ENCODE measurements at places on chromosomes 4 and X.
A peak's percentile ranks its signal among the peaks of the same experiment; 100 is the strongest.

GRCh38 chr4:111449657-111450056 lies 695.6 kb upstream of the FAM241A start:
- no peak for DNase-seq

DNA sequence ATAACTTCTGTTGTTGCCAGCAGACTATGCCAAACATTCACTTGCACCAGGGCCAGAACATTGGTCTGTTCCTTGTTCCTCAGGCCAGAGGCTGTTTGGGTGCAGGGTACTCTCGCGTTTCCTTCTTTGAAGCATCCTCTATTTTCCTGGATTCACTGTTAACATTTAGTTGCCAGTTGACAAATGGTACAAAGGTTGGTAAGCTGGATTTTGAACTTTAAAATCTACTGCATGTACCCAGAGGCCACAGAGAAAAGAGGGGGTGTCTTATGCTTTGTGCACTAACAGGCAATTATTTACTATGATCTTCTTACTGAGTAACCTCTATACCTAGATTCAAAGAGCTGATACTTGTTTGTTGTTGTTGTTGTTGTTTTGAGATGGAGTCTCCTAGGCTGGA lies 12.8 kb upstream of the SAT1 start:
- no peak for DNase-seq

GRCh38 chrX:136646602-136647239 lies 1.2 kb upstream of the CD40LG start:
- no peak for DNase-seq

DNA sequence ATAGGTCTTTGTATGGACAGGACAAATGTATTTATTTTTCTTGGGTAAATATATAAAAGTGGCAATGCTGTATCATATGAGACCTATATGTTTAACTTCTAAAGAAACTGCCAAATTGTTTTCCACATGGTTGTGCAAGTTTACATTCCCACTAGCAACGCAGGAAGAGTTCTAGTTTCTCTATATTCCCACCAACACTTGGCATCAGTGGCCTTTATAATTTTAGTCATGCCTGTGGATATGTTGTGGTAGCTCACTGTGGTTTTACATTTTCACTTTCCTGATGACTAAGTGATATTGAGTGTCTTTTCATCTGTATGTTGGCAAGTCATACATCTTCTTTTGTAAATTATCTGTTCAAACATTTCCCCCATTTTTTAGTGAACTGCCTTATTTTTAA lies 126.0 kb downstream of the EMCN start:
- DNase-seq = peak; percentile 6

DNA sequence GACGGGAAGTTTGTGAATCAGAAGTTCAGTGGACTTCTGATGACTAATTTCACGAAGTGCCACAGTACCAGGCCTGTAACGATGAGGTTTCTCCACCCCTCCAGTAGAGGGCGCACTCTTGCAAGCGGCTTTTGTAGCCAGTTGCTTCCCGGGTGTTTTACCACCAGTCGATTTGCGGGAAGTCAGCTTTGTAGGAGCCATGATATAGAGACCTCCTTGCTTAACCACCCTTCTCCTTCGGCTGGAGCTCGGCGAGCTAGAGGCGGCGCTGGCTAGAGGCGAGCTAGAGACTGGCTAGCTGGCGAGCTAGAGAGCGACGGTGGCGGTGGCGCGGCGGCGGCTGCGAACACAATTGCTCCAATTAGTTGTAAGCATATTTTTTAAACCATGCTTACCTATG lies 72.0 kb downstream of the IL1RAPL1 start:
- DNase-seq = no peak

GRCh38 chr4:102878901-102879300 lies 10.1 kb downstream of the CISD2 start:
- DNase-seq = no peak

DNA sequence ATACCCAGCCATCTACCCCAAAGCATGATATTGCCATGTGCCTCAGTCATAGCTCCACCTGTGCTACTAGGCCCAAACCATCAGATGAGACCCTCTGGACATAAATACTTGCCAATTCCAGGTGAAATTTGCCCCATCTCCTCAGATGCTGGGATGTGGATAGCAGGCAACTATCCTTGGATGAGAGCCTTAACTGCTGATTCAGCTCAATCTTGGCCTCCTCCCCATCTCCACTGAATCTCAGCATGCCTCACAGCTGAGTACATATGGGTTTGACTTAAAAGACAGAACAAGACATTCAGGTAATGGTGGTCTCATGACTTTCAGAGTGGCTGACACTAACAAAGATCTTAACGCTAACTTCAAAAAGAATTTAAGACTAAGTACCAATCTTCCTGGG lies 50.8 kb upstream of the KLHL13 start:
- no peak for DNase-seq

GRCh38 chr4:55500072-55500471 lies 46.6 kb downstream of the CLOCK start:
- no peak for DNase-seq

DNA sequence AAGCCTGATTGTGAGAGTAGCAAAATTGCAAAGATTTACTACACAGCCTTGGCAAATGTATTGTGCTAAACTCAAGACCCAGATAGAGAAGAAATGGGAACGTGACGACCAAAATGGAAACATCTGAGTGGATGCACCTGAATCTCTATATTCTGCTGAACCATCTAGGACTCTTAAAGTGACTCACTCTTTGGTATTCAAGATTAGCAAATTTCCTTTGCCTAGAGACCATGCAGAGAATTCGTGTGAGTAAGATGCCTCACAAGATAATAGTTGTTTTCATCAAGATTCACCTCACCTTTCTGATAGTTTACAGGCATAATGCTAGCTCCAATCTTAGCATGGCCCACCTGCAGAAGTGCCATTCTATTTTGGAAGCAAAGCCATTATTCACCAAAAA lies 14.4 kb upstream of the ATOH1 start:
- DNase-seq = no peak

- DNase-seq = no peak
These were observed 103.0 kb upstream of the BMPR1B start for GRCh38 chr4:94654714-94655113.

- no peak for DNase-seq
These were observed 39.1 kb upstream of the NSUN7 start for GRCh38 chr4:40710484-40711254.

- DNase-seq = no peak
These were observed 508.2 kb upstream of the ATOH1 start for GRCh38 chr4:93320356-93320755.

- no peak for DNase-seq
These were observed 169.3 kb downstream of the PPARGC1A start for GRCh38 chr4:23720556-23720955.

DNA sequence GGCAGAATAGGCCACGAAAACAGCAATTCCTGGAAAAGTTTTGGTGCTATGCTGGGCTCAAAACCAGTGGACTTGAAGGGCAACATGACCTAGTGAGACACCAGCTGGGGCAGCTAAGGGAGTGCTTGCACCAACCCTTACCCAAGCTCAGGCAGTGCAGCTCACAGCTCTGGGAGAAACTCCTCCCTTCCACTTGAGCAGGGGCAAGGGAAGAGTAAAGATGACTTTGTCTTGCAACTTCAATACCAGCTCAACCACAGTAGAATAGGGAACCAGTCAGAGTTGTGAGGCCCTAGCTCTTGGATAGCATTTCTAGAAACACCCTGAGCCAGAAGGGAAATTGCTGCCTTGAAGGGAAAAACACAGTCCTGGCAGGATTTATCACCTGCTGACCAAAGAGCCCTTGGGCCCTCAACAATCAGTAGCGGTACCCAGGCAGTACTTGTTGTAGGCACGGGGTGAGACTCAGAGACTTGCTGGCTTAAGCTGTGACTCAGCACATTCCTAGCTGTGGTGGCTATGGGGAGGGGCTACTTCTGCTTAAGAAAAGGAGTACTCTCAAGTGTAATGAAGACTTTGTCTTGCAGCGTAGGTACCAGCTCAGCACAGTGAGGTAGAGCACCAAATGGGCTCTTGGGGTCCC lies 19.7 kb upstream of the ABCG2 start:
- no peak for DNase-seq

DNA sequence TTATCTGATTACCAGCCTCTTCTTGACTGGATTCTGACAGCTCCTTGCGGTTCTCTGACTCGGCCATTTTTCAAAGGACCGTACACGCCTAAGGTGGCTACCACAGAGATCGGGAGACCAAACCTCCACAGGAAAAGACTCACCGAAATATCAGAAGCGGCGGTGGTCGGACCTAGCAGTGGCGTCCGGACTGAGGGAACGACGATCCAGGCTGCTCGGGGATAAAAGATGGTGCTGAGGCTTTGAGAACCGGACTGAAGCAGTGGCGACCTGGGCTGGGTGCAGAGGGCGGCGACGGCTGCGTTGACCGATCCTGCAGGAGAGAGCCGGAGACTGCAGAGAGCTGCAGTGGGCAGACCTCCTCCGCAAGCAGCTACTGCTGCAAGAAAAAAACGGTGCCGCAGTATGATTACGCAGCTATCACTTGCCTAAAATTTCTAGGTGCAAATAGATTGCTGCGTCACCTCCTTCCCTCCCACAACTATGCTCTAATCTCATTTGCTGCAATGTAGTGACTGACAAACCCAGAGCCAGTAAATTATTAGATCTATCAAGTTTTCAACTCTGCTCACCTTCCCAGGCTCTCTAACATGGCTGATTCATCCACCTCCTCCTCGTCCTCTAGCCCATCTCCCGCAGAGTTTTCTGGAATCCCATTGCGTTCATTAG lies at the start of gene NAP1L2:
NAP1L2 (minus strand) TSS at position 426 of the 669 bp plus-strand sequence; CDS start at position 67, 359 bp downstream.
- no peak for DNase-seq

GRCh38 chr4:149933883-149934282 lies 118.2 kb upstream of the IQCM start:
- no peak for DNase-seq

- DNase-seq = peak; percentile 4
These were observed 27.0 kb upstream of the ZNF280C start for GRCh38 chrX:130295519-130296296.

DNA sequence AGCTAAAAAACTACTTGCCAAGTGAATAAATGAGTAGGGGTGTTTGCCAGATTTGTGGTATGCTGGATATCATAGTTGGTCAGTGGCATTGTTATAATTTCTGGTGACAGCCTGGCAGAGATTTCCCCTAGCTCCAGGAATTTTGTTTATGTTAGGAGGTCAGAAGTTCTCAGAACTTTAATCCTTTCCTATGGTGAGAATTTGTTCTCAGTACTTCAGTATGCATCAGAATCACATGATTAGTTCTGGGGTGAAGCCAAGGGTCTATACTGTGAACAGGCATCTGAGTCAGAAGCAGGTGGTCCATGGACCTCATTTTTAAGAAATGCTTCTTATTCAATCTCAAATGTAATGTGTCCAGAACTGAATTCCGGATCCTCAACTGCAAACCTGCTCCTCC lies 10.5 kb downstream of the RASSF6 start:
- no peak for DNase-seq

DNA sequence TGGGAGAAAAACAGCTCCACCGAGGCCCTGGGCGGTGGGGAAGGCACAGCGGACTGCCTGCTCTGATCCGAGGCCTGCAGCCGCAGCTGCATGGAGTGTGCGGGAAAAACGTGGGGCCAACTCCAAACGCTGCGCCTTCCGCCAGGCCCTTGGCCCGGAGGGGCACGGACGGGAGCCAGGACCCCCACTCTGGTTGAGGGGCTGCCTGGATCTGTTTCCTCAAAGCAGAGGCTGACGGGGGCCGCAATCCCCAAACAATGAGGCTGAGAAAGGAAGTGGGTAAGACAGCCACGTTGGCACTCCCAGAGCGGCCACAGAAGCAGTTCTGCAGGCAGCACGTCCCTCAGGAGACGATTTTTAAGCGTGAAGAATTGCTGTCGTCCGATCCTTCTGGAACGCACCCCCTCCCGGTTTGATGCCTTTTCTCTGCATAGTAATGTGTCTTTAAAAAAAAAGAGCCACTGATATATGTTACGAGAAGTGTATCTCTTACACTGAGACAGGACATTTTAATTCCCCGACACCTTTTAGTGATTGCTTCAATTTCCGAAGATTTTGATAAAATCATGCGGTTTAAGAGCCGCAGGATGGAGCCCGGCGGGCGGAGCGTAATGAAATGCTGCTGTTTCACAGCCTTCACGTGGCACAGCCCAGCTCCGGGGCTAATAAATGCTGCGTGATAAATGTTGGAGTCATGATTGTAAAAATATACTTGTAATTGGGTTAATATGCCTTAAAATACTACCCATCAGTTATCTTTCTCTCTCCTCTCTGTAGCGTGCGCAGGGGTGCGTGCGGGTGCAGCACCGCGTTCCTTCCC lies 85.7 kb downstream of the FAM53A start:
- no peak for DNase-seq

GRCh38 chr4:7539659-7540058 lies 104.9 kb upstream of the PSAPL1 start:
- DNase-seq = peak; percentile 18

- no peak for DNase-seq
These were observed 627.8 kb upstream of the SLIT2 start for GRCh38 chr4:19623866-19624265.

DNA sequence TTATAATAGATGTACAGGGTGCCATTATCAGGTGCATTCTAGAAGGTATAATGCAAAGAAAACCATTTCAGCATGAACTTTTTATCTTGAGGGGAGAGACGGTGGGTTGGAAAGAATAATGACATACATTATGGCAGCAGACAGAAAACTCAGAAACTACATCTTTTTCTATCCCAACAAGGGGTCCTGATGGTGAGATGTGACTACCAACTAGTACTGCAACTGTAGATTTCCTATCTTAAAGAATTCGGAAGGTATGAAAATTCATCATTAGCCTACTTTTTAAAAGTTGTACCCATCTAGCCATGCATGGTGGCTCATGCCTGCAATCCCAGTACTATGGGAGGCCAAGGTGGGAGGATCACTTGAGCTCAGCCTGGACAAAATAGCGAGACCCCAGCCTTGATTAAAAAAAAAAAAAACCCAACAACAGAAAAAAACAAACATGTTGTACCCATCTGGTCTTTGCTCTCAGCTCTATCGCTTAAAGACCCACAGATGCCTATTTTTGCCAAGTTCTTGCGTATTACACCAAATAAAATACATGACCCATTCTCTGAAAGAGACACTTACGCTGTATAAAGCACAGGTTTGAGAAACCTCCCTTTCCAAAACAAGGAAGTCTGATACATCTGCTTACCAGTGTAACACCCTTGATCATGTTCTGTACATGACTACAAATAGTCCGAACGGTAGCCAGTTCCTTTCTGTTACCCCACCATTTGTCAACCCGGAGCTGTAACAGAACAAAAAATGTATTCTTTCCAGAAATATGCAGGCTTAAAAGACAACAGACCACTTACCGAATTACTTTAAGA lies 1.6 kb downstream of the RPL9 start:
- DNase-seq = no peak

DNA sequence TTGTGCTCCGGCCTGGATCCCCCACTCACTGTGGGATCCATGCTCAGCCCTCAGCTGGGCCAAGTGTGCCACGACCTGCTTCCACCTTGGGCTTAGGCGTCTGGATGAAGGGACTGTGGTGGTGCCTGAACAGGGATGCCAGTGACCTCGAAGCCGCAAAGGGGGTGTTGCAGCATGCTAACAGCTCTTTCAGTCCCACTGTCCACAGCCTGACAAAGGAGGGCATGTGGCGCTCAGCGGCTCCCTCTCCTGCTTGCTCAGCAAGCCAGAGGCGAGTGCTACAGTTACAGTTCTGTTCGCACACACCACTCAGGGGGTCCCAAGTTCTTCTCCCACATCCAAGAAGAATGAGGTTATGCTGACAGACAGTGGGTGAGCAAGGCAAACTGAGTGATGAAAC lies 5.2 kb upstream of the IGBP1 start:
- no peak for DNase-seq

GRCh38 chr4:125323654-125324053 lies 8.9 kb downstream of the FAT4 start:
- peak; percentile 55 for DNase-seq

Data from COLO829 (cell line).